ENCODE measurements at places on chromosomes 3 and 15.

GRCh38 chr3:178671791-178672190 lies 135.6 kb downstream of the KCNMB2 start:
- no peak for DNase-seq

DNA sequence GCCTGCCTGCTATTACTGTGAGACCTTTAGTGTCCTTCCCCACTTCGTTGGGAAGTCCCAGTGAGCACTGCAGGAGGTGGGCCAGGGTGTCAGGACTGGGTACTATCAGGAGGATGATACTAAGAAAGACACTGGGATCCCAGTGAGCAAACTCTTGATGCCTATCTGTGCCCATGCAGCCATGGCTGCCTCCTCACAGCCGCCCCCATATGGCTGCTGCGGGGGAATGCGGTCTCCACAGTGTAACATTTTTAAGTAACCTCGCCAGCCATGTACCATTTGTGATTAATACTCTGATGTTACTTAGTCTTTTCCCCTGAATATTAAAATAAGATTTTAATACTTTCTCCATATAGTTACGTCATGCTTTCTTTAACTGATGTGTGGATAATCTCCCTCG lies 312.2 kb downstream of the RYR3 start:
- no peak for DNase-seq

- DNase-seq: no peak
These were observed 24.4 kb downstream of the ZNF710 start for GRCh38 chr15:90025489-90026033.

GRCh38 chr3:124791639-124792151 lies 61.4 kb downstream of the UMPS start:
- no peak for DNase-seq

DNA sequence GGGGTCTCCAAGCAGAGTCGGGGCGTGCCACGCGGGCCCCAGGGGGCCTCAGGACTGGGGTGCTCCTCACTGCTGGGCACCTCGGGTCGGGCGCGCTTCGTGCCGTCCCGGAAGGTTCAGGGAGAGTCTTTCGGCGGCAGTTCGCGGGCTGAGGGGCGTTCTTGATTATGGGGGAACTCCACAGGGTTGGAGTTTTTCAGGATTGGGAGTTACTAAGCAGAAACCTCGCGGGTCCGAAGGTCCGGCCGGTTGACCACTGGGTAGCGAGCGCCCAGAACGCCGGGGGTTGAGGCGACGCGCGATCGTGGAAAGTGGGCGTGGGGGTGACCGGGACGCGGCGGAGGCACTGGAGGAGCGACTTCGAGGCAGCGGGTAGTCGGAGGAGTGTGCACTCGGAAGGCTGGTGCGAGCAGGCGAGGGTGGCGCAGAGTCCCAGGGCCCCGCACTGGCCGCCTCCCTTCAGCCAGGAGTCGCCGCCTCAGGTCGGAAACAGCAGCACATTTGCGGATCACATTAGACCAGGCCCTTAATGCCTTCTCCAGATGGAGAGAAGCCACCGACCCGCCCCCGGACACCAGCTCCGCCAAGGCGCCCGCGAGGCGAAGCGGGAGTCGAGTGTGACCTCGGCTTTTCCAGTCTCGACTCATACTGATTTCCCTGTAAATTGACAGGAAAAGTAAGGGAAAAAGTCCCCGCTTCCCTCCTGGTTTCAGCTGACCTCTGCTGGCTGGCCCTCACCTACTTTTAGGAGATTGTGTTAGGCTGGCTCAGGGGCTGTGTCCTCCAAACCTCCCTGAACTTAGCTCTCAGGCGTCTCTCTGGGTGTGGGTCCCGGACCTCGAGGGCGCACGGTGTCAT lies 685 bp downstream of the ADAMTSL3 start:
- DNase-seq: no peak

DNA sequence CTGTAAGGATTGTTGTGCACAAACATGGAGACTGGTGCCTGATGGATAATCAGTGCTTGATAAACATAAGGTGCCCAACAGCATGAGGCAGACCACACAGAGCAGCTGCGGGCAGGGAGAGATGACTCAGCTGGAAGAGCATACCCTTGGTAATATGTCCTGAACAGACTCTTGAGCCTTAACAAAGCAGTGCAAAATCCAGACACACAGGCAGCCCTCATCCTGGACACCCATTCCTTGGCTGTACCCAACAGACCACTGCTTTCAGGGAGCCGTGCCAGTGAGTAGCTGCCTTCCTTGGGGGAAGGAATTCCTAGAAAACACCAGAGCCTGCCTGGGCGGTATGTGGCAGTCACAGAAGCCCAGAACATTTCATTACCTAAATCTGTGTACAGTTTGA lies 156.2 kb downstream of the CLSTN2 start:
- DNase-seq: no peak

All from NCI-H2029 (cell line).